ENCODE measurements at places on chromosomes 6 and 20.

DNA sequence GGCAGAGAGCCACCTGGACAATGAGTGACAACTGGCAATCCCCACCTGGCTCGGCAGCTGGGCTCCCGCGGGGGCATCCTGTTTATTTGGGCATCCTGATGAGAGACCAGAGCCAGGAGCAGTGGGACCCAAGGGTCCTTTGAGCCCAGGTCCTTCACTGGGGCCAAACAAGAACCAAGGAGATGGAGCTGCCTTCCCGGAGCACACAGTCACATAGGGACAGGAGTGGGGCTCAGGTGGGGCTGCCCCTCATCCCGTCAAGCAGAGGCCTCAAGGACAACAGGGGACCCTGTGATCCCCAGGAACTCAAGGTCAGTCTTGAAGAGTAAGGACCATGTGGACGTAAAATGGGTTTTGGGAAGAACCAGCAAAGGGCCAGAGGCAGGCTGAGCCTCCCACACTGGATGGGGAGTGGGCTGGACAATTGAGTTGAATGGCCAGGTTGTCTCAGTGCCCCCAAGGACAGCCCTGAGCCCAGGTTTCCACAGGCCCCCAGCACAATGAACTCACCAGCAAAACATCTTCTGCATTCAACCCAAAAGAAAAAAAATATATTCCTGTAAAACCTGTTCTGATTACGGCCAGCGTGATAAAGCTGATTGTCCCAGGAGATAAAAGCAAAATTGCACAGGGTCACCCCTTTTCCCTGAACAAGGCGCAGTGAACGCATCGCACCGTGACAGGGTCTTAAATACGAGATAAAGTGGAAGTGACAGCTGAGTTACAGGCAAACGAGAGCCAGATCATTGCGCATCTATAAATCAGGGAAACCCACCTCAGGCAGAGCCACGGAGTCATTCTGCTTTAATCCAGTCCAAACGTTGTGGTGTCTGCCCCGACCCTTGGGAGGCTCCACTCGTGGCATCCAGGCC lies 86.2 kb downstream of the ANKRD60 start:
- H3K4me1 ChIP-seq: no peaks in the 10 kb centered on the region
- no peak overlapping the region for H3K27ac ChIP-seq
- no peak for DNase-seq
- no peaks in the 10 kb centered on the region for H3K36me3 ChIP-seq
- H3K27me3 ChIP-seq: no peaks in the 10 kb centered on the region

GRCh38 chr6:133245422-133245903 lies 4.3 kb downstream of the EYA4 start:
- no peaks in the 10 kb centered on the region for H3K27me3 ChIP-seq
- no peak for DNase-seq
- H3K4me3 ChIP-seq: peak overlapping the region; percentile 35
- H3K4me1 ChIP-seq: peaks cover 50% of the 10 kb centered on the region

DNA sequence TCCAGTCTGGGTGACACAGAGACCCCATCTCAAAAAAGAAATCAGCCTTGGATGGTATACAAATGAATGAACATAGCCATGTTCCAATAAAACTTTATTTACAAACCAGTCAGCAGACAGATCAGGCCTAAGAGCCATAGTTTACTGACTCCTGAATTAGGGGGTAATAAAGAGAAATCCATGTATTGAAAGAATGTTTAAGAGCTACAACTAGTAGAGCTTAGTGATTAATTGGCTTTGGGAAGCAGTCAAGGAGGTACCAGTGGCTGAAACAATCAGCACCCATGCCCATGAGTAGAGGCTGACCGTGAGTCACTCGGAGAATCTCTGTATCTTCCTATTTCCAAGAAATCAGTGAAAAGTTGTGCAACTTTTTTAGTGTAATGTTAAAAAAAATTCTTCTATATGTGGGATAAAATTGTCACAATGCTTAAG lies 223.6 kb upstream of the RREB1 start:
- no peak overlapping the region for H3K4me3 ChIP-seq
- H3K27me3 ChIP-seq: no peaks in the 10 kb centered on the region
- peaks cover 24% of the 10 kb centered on the region for H3K4me1 ChIP-seq

DNA sequence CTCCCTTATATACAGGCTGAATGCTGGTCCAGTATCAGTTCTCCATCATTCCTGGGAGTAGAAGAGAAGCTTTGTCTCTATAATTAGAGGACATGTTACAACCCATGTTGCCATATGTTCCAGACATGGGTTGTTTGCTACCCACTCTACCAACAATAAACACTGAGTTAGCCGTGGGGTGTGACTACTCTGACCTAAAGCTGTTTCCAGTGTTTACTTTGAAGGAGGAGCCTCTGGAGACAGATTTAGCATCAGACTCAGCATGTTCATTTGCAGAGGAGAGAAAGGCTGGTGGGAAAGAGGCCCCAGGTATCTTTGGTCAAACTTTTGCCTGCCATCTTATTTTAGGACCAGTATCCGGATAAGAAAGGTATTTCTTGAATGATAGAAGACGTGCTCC lies 157.9 kb upstream of the SNX9 start:
- no peaks in the 10 kb centered on the region for H3K36me3 ChIP-seq
- no peak for DNase-seq

GRCh38 chr6:2971420-2972218 lies at the start of gene SERPINB6:
Gene SERPINB6 (minus strand): TSS chr6:2971567. CDS start chr6:2959332, 12,235 bp downstream.
- H3K27ac ChIP-seq: peak within 1 kb of the TSS; percentile 94
- peak within 1 kb of the TSS; percentile 79 for H3K4me3 ChIP-seq
- peaks cover 14% of the 10 kb centered on the region for H3K4me1 ChIP-seq

GRCh38 chr6:123635144-123635543 lies 1.6 kb downstream of the TRDN start:
- DNase-seq: no peak
- H3K36me3 ChIP-seq: no peaks in the 10 kb centered on the region
- no peaks in the 10 kb centered on the region for H3K27me3 ChIP-seq
- H3K27ac ChIP-seq: peak overlapping the region; percentile 97
- H3K4me1 ChIP-seq: peaks cover 51% of the 10 kb centered on the region

GRCh38 chr20:58967652-58968429 lies 13.2 kb upstream of the NELFCD start:
- no peak for DNase-seq
- H3K27ac ChIP-seq: no peak overlapping the region
- H3K4me3 ChIP-seq: no peak overlapping the region
- no peaks in the 10 kb centered on the region for H3K27me3 ChIP-seq
- H3K36me3 ChIP-seq: no peaks in the 10 kb centered on the region

- H3K27me3 ChIP-seq: no peaks in the 10 kb centered on the region
- DNase-seq: no peak
- H3K4me1 ChIP-seq: peaks cover 9% of the 10 kb centered on the region
- H3K4me3 ChIP-seq: no peak overlapping the region
- H3K27ac ChIP-seq: no peak overlapping the region
These were observed 68.3 kb downstream of the NOL4L start for GRCh38 chr20:32516583-32517517.
